Osteoblast (primary cell): ENCODE measurements at places on chromosomes 5 and 9. TPM values are rescaled to one million over a fixed set of nuclear protein-coding genes. Genes with fewer than 3 reads are reported as not detected.
A peak's percentile ranks its signal among the peaks of the same experiment; 100 is the strongest.

Gene ZNG1E
- 33.3 and 34.7 TPM in 2 replicates for total RNA-seq

Gene PHF24
- total RNA-seq, result under 0.01 TPM in 1 of 2 replicates, not detected in the other

Gene NADK2
- total RNA-seq, result 34.7 and 44.8 TPM in 2 replicates

GRCh38 chr9:115891929-115892328 is 261.7 kb upstream of the PAPPA start:
- H3K27ac ChIP-seq, result no peak overlapping the region
- no peaks in the 10 kb centered on the region for H3K36me3 ChIP-seq
- peaks cover 6% of the 10 kb centered on the region for H3K4me1 ChIP-seq
- no peak overlapping the region for H3K4me3 ChIP-seq
- no peaks in the 10 kb centered on the region for H3K27me3 ChIP-seq
- DNase-seq, result no peak

DNA sequence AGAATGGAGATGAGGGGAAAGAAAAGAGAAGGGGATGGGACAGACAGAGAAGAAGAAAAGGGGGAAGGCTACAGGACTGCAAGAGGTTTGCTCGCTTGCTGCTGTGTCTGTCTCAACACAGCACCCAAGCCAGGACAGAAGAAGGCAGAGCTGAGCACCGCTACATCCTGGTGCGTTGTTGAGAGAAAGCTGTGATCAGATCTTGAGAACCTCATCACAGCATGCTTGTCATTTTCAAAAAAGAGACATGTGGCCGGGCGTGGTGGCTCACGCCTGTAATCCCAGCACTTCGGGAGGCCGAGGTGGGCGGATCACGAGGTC is 110.9 kb downstream of the NXNL2 start:
- H3K36me3 ChIP-seq, result no peaks in the 10 kb centered on the region
- no peaks in the 10 kb centered on the region for H3K27me3 ChIP-seq
- H3K4me3 ChIP-seq, result no peak overlapping the region
- DNase-seq, result no peak
- peak overlapping the region; percentile 47 for H3K27ac ChIP-seq

- no peak for DNase-seq
- peaks cover 6% of the 10 kb centered on the region for H3K4me1 ChIP-seq
- no peaks in the 10 kb centered on the region for H3K36me3 ChIP-seq
- H3K4me3 ChIP-seq, result no peak overlapping the region
- no peak overlapping the region for H3K27ac ChIP-seq
- H3K27me3 ChIP-seq, result no peaks in the 10 kb centered on the region
Observed at GRCh38 chr5:91328743-91329142, 54.4 kb downstream of the ARRDC3 start.

GRCh38 chr5:142834504-142834903 is 64.3 kb downstream of the ARHGAP26 start:
- no peak overlapping the region for H3K27ac ChIP-seq
- no peaks in the 10 kb centered on the region for H3K27me3 ChIP-seq
- DNase-seq, result no peak
- H3K4me3 ChIP-seq, result no peak overlapping the region
- peaks cover 28% of the 10 kb centered on the region for H3K4me1 ChIP-seq
- H3K36me3 ChIP-seq, result no peaks in the 10 kb centered on the region
